ENCODE measurements at places on chromosomes 1 and 21.

DNA sequence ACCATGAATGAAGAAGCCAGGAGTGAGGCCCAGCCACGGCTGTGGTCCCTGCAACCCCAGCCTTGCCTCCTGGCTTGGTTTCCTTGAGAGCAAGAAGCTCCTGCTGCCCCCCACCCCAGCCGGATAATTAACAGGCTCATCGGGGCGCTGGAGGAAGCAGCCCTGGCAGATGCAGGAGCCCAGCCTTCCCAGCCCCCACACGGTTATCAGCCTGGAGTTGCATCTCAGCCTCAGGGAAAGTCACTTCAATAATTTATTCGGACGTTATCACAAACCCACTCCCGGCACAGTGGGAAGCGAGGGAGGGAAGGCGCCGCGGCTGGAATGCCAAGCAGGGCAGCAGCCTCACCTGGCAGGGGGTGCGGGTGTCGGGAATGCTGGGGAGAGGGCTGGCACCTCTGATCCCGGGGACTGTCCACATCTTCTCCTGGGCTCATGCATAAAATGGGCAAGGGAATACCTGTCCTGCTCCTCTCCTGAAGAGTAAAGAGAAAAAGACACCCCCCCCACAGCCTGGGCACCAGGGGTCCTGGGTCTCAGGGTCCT, 43.3 kb upstream of the LRP8 start:
- H3K4me1 ChIP-seq = no peaks in the 10 kb centered on the region
- no peak overlapping the region for H3K27ac ChIP-seq
- peaks cover 10% of the 10 kb centered on the region for H3K27me3 ChIP-seq

DNA sequence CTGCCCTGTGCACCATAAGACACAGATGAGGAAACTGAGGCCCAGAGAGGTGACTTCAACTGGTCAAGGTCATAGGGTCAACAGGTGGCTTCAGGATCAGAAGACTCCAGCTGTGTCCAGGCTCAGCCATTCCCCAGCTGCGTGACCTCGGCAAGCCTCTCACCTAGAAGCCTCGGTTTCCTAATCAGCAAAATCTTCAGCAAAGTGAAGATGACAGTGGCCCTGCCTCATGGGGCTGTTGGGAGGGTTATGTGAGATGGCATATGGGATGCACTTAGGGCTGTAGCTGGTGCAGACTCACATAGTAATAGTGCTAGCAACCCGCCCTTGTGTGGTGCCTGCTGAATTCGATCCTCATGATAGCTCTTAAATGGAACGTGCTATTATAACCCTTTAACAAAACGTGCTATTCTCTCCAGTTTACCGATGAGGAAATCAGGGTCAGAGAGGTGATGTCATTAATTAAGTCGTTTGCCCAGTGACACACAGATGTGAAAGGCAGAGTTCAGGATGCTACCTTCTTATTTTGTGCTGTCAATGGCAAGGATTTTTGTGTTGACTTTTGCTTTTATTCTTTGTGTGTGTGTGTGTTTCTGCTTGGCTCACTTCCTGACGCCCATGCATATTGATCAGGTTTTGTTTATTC, 472.9 kb downstream of the MATN1 start:
- no peaks in the 10 kb centered on the region for H3K27me3 ChIP-seq
- H3K4me1 ChIP-seq = no peaks in the 10 kb centered on the region
- no peak for DNase-seq

DNA sequence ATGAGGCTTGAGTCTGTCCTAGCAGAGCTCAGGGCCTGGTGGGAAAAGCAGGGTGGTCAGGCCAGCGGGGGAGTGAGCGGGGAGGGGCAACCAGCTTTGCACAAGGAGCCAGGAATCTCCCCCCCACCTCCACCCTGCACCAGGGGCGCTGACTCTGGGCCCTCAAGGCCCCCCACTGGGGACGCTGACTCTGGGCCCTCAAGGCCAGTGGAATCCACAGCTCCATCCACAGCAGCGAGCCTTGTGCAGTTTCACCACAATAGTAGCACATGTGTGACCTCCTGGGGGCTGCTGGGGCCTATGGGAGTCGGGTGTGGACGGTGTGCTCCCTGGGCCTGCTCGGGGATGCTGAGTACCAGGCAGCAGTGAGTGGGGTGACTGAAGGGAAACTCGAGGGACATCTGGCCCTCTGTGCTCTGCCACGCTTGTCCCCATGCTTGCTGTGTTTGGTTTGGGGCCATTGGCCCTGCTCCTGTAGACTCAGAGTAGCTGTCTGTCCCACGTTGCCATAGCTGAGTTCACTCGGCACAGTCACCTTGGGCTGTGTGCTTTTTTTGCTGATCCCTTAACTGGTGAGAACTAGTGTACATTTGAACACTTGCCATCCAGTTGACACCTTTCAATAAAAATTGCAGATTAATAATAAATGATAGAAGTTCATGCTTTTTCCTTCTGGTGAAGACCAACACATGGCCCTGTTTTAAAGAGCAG, 89.2 kb downstream of the ADARB1 start:
- H3K4me1 ChIP-seq = peaks cover 4% of the 10 kb centered on the region
- H3K36me3 ChIP-seq = no peaks in the 10 kb centered on the region
- no peak for DNase-seq
- no peak overlapping the region for H3K27ac ChIP-seq
- no peak overlapping the region for H3K4me3 ChIP-seq
- H3K27me3 ChIP-seq = no peaks in the 10 kb centered on the region

DNA sequence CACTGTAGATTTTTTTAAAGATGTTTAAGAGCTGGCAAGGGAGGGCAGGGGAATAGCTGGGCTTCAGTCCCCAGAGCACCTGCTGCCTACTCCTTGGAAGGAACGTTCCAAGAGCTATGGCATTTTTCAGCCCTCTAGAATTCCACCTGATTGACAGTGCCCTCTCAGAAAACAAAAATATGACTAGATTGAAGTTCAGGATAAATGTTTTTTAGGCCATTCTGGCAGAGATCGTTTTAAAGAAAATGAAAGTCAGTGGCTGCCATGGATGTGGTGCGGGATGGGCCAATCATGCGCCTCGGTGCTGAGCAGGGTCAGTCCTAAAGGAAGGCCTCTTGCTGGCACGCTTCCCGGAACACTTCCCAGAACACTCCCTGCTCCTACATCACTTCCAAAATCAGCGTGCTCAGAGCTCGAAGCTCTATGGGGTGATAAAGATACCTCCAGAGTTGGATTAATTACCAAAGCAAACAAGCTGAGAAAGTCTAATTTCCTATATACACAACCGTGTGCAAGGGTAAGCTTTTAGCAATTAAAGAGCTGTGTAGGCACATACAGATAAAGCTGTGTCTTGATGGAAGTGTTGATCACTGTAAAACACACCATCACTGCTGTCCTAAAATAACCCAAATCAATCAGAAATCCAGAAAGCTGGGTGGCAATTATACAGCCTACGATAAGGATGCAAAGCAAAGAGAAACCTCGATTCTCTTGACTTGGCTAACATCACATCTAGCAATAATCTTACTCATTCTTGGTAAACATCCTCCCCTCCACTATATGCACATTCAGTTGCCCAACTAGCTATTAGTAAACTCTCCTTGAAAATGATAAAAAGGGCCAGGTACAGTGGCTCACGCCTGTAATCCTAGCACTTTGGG, 34.6 kb downstream of the TGFBR3 start:
- H3K4me1 ChIP-seq = peaks cover 14% of the 10 kb centered on the region
- peak; percentile 74 for DNase-seq
- no peaks in the 10 kb centered on the region for H3K36me3 ChIP-seq
- H3K27ac ChIP-seq = peak overlapping the region; percentile 75

- no peak overlapping the region for H3K27ac ChIP-seq
- peaks cover 15% of the 10 kb centered on the region for H3K27me3 ChIP-seq
- no peak overlapping the region for H3K4me3 ChIP-seq
- no peak for DNase-seq
These were observed 47.7 kb upstream of the RPL11 start for GRCh38 chr1:23643736-23644554.

DNA sequence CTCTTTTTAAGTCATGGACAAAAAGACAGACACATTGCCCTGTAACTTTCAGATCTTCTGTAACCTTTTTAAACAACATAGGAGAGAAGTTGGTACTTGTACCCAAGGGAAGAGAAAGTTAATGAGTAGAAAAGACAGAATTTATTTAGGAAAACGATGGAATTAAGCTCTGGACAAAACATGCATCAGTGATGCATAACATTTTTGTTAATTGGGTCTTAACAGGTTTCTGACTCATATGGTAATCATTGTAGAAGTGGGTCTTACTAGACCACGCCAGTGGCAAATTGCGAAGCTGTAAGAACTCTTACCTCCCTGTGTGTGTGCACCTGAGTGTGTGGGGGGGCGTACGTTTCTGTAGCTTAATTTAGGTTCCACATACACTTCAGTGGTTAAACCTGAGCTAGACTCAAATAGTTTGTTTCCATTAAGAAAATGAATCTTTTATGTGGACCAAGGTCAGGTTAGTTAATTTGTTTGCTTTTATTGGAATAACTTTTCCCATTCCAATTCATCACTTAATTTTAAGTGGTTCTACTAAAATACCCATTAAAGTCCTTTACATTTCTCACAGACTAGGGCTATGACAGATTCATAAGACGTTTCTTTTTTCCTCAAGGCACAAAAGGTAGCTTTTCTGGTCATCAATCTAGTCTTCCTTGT, 48.1 kb downstream of the NFIA start:
- H3K4me1 ChIP-seq = no peaks in the 10 kb centered on the region
- no peaks in the 10 kb centered on the region for H3K36me3 ChIP-seq
- no peak overlapping the region for H3K4me3 ChIP-seq

DNA sequence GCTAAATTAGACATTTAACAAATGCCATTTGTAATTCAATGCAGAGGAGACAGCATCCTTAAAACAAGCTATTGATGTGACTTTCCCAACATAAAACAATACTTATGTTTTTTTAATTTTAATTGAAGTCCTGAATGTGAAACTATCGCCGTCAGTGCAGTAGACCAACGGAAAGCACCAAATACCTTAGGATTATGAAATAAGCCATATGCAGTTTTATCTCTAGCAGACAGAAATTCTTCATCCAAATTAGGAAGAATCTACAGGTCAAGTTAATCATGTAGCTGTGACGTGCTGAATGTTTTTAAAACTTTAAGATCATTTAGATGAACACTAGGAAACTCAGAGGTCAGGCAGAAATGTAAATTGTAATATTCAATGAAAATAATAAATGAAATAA, 714 bp upstream of the ST6GALNAC5 start:
- H3K4me3 ChIP-seq = no peak overlapping the region
- no peaks in the 10 kb centered on the region for H3K36me3 ChIP-seq
- H3K4me1 ChIP-seq = no peaks in the 10 kb centered on the region
- DNase-seq = no peak
- peaks cover 8% of the 10 kb centered on the region for H3K27me3 ChIP-seq
- H3K27ac ChIP-seq = no peak overlapping the region

GRCh38 chr1:42109600-42109999, 43.6 kb upstream of the GUCA2B start:
- no peak overlapping the region for H3K27ac ChIP-seq
- DNase-seq = no peak
- no peaks in the 10 kb centered on the region for H3K4me1 ChIP-seq
- no peaks in the 10 kb centered on the region for H3K36me3 ChIP-seq
- H3K27me3 ChIP-seq = no peaks in the 10 kb centered on the region

DNA sequence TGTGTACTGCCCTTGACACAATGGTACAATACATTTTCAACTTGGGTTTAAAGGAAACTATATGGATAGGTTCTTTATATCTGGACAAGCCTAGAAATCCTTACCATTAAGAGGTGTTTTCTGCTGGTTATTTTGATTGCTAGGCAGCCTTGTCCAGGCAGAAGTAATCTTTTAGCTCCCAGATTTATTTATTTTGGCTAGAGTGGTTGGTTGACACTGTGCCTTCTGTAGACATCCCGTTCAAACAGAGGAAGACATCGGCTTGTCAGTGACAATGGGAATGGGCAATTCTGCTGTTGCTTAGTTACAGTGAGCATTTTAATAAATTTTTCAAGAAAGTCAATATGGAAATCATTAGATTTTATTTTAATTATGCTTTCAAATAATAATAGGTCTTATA, 138.8 kb downstream of the VPS13D start:
- no peak for DNase-seq
- no peaks in the 10 kb centered on the region for H3K36me3 ChIP-seq
- H3K4me3 ChIP-seq = no peak overlapping the region
- H3K27ac ChIP-seq = no peak overlapping the region

DNA sequence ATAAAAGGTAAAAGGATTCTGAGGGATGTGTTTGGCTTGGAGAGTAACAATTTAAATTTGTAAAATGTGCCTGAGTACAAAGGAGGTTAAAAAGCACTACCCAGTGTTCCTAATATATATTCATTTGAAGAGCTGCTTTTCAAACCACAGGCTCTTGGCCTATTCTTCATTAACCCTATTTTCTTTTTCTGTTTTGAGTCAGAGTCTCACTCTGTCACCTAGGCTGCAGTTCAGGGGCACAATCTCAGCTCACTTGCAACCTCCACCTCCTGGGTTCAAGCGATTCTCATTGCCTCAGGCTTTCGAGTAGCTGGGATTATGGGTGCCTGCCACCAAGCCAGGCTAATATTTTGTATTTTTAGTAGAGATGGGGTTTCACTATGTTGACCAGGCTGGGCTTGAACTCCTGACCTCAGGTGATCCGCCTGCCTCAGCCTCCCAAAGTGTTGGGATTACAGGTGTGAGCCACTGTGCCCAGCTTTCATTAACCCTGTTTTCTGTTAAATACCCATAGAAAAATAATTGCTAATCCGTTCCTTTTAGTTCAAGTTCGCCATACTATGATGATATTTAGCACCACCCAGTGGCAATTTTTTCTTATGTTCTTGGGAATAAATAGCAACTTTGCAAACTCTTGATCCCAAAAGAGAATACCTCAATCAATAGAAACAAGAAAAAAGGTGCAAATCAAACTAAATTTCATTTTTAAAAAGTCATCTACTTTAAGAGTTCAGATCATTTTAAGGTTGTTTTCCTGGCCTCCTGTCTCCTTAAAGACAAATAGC, 30.5 kb downstream of the ZBTB8OS start:
- H3K27me3 ChIP-seq = no peaks in the 10 kb centered on the region
- H3K27ac ChIP-seq = no peak overlapping the region
- no peak overlapping the region for H3K4me3 ChIP-seq
- no peaks in the 10 kb centered on the region for H3K4me1 ChIP-seq
- DNase-seq = peak; percentile 57

DNA sequence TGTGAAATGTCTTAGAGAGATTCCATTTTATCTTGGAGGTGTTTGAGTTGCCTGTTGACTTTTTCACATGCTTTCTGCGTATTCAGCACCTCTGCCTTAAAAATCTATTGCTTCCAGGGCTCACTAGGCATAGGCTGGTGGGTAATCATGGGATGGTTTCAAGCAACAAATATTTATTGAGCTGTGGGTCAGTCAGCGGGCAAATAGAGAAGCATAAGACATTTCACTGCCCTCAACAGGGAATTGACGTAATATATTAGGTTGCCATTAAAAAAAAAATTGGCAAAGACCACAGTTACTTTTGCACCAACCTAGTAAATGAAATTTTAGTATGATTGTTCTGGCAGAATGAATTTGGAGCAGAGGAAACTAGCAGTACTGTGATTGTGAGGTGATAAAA, 44.3 kb upstream of the NBL1 start:
- H3K4me3 ChIP-seq = no peak overlapping the region
- H3K36me3 ChIP-seq = peaks cover 2% of the 10 kb centered on the region
- DNase-seq = no peak
- H3K27ac ChIP-seq = no peak overlapping the region

Measured in fibroblast of lung (primary cell).